ENCODE measurements at places on chromosomes 2 and 18. TPM values are rescaled to one million over a fixed set of nuclear protein-coding genes. Genes with fewer than 3 reads are reported as not detected.

DNA sequence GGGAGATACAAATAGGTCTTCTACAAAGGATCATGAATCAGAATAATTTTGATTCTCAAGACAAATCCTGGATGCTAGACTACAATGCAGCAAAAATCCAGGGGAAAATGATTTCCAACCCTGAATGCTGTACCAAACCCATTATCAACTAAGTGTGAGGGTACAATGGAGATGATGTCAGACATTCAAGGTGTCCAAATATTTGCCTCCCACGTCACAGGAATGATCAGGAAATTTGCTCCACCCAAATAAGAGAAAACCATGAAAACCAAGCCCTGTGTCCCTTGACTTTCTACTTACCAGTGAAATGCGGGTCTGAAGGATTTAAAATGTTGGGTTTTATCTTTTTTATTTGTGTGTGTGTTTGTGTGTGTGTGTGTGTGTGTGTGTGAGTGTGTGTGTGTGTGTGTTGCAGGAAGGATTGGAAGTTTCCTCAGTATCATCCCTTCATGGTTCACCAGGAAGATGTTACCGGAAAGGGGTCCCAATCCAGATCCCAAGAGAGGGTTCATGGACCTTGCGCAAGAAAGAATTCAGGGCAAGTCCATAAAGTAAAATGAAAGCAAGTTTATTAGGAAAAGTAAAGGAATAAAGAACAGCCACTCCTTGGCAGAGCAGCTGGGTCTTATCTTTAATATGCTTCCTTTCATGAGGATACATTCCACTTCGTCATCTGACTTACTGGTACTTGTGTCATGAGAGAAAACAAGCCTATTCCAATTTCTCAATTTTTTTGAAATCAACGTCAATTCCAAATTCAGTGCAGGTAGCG is 61.1 kb upstream of the ID2 start:
- no peak overlapping the region for H3K4me3 ChIP-seq
- no peak overlapping the region for H3K27ac ChIP-seq
- no peaks in the 10 kb centered on the region for H3K27me3 ChIP-seq
- DNase-seq = no peak
- peaks cover 11% of the 10 kb centered on the region for H3K4me1 ChIP-seq

GRCh38 chr2:152961351-152961750 is 242.9 kb downstream of the ARL6IP6 start:
- no peaks in the 10 kb centered on the region for H3K4me1 ChIP-seq
- no peak for DNase-seq
- no peak overlapping the region for H3K4me3 ChIP-seq
- H3K27me3 ChIP-seq = no peaks in the 10 kb centered on the region

- H3K4me3 ChIP-seq = no peak overlapping the region
- H3K36me3 ChIP-seq = no peaks in the 10 kb centered on the region
- no peaks in the 10 kb centered on the region for H3K27me3 ChIP-seq
- H3K4me1 ChIP-seq = no peaks in the 10 kb centered on the region
- DNase-seq = peak; percentile 31
- H3K27ac ChIP-seq = no peak overlapping the region
Measured at GRCh38 chr2:75287624-75288316, 88.5 kb upstream of the TACR1 start.

DNA sequence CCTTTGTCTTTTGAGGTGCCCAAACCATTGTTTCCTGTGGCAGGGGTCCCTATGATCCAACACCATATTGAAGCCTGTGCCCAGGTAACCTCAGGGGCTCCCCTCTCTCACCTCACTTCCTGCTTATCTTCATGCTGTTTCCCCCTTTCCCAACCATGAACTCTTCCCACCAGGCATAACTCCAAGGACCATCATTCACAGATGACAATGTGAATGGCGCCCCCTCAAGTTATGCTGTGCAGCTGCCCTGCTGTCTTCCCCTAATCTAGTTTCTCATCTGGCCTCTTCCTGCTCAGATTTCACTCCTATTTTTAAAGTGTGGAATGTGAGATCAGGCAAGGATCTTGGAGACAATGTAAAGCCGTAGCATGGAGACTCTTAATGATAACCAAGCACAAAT is 1.4 kb downstream of the GMPPA start:
- no peak overlapping the region for H3K27ac ChIP-seq
- peaks cover 27% of the 10 kb centered on the region for H3K36me3 ChIP-seq
- no peak for DNase-seq
- H3K4me1 ChIP-seq = peaks cover 35% of the 10 kb centered on the region
- H3K4me3 ChIP-seq = no peak overlapping the region

- no peak overlapping the region for H3K4me3 ChIP-seq
- no peaks in the 10 kb centered on the region for H3K4me1 ChIP-seq
- no peaks in the 10 kb centered on the region for H3K36me3 ChIP-seq
- H3K27me3 ChIP-seq = no peaks in the 10 kb centered on the region
Measured at GRCh38 chr2:207881902-207882301, 112.2 kb upstream of the FZD5 start.

DNA sequence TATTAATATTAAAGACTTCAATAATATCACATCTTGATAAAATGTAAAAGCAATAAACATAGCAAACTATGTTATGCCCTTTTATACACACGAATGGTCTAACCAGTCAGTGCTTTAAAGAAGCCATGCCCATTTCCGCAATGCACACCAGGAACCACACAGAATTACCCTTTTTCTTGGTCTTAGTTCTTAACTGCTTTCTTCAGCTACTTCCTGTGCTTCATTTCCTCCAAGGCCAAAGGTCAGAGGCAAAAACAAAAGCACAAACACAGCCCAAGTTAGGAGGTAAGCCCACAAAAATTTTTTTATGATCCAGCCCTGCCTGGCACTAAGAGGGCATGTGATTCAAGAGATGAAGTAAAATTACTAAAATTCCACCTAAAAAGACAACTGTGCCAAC is 267.2 kb downstream of the FBXO15 start:
- H3K27me3 ChIP-seq = no peaks in the 10 kb centered on the region
- no peak overlapping the region for H3K27ac ChIP-seq
- H3K4me1 ChIP-seq = no peaks in the 10 kb centered on the region
- DNase-seq = no peak
- H3K36me3 ChIP-seq = no peaks in the 10 kb centered on the region

DNA sequence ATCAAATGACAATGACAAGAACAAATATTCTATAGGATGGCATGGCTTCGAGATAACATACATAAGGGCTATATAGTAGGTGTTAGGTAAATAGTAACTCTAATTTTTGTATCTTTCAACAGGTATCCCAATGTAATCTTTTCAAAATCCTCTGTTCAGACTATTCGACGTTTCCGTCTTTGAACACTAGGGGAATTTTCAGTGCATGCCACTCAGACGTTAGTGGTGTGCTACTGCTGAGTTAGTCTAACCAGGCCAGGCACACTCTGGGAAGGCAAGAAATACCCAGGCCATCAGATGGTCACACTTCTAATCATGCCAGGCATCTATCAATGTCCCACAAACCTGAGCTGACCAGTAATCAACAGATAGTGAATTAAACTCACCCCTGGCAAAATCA is 14.6 kb upstream of the CREG2 start:
- H3K4me1 ChIP-seq = peaks cover 5% of the 10 kb centered on the region
- no peaks in the 10 kb centered on the region for H3K36me3 ChIP-seq
- DNase-seq = no peak

- H3K27me3 ChIP-seq = no peaks in the 10 kb centered on the region
- DNase-seq = no peak
- H3K36me3 ChIP-seq = no peaks in the 10 kb centered on the region
- no peak overlapping the region for H3K4me3 ChIP-seq
- H3K4me1 ChIP-seq = no peaks in the 10 kb centered on the region
Measured at GRCh38 chr2:25541378-25541777, 132.0 kb downstream of the DTNB start.

DNA sequence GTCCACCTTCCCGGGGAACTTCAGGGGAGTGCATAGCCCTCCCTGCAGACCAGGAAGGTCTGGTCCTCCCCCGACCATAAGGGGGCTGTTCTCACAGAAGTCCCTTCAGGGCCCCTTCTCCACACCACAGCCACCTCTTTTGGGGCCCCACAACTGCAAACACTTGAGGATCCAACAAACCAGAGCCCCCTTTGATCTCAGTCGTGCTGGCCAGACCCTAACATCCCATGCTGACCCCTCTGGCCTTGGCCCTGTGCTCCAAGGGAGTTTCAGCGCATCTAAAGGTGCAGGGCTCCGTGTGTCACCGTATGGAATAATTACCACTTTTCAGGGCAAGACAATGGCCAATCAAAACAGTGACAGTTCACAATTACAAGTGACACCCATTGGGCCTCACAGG is 57.7 kb downstream of the ADNP2 start:
- no peak for DNase-seq
- peaks cover 25% of the 10 kb centered on the region for H3K4me1 ChIP-seq
- H3K27ac ChIP-seq = no peak overlapping the region

GRCh38 chr2:226767056-226767813 is 32.4 kb downstream of the IRS1 start:
- H3K4me3 ChIP-seq = no peak overlapping the region
- no peaks in the 10 kb centered on the region for H3K4me1 ChIP-seq
- H3K27me3 ChIP-seq = no peaks in the 10 kb centered on the region

GRCh38 chr2:156110890-156111289 is 221.6 kb downstream of the NR4A2 start:
- no peak overlapping the region for H3K27ac ChIP-seq
- no peaks in the 10 kb centered on the region for H3K27me3 ChIP-seq
- H3K4me3 ChIP-seq = no peak overlapping the region
- no peaks in the 10 kb centered on the region for H3K4me1 ChIP-seq

DNA sequence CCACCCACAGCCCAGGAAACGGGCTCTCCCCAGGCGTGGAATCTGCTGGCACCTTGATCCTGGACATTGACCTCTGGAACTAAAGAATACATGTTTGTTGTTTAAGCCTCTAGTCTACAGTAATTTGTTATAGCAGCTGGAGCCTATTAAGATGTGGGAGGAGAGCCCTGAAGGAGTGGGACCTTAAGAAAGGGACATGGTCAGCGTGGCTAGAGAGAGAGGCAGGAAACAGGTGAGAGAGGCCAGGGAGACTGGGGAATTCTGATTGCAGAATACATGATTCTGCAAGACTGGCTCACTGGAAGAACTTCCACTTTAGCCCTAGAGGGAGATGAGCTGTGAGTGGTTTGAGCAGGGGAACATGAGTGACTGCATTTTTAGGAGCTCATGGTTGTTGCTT is 83.2 kb downstream of the CD8B2 start:
- H3K4me3 ChIP-seq = no peak overlapping the region
- no peaks in the 10 kb centered on the region for H3K36me3 ChIP-seq
- H3K27ac ChIP-seq = no peak overlapping the region
- no peaks in the 10 kb centered on the region for H3K4me1 ChIP-seq
- no peaks in the 10 kb centered on the region for H3K27me3 ChIP-seq
- DNase-seq = no peak

DNA sequence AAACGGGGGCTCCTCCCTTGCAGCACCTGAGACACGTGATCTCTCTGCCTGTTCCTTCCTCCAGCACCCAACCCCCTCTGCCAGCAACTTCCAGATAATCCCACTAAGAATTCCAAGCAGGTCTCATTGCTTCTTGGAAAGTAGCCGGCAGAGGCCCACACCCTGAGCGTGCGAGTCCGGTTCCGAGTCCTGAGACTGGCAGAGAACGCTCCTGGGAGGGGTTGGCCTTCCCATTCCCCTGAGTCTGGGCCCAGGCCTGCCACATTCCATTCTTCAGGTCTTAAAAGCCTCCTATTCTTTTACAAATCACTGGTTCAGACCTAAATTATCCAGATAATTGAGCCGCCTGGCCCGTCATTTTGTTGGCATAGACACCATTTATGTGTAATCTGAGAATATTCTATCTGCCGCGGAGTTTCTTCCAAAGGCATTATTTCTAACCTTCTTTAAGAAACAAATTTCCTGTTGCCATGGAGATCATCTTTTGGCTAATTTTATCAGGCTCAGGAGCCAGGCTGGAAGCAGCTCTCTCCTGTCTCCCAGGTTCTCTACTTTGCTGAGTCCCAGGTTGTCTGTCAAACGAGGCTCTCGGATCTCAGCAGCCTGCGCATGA is 165.4 kb downstream of the MYCN start:
- peaks cover 25% of the 10 kb centered on the region for H3K4me1 ChIP-seq
- H3K27me3 ChIP-seq = peaks cover 2% of the 10 kb centered on the region
- H3K36me3 ChIP-seq = no peaks in the 10 kb centered on the region
- H3K4me3 ChIP-seq = no peak overlapping the region

DNA sequence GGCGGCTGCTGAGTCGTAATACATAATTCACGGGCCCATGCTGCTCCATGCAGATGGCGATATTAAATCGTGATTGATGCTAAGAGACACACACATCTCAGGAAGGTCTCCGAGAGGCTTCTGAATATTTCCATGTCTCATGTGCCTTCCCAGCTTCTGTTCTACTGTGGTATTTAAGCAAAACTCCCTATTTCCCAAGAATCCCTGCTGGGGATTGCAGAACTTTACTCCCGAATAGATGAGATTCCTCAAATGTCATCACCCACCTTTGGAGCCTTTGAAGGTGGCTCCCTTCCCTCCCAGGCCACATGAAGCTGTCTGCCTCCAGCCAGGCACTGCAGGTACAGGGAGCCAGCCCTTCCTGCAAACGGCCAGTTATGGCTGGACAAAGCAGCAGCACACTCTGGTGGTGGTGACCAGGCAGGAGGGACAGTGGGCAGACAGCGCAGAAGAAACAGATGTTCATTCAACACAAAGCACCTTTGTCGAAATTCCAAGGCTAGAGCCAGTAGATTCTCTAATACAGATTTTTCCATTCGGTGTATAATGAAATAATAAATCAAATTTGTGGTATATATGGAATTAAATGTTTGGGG is 14.1 kb downstream of the NRP2 start:
- no peak overlapping the region for H3K27ac ChIP-seq
- no peak overlapping the region for H3K4me3 ChIP-seq
- no peak for DNase-seq
- H3K36me3 ChIP-seq = no peaks in the 10 kb centered on the region
- H3K4me1 ChIP-seq = peaks cover 29% of the 10 kb centered on the region
- peaks cover 6% of the 10 kb centered on the region for H3K27me3 ChIP-seq

- H3K4me3 ChIP-seq = no peak overlapping the region
- no peaks in the 10 kb centered on the region for H3K27me3 ChIP-seq
- H3K27ac ChIP-seq = no peak overlapping the region
- no peaks in the 10 kb centered on the region for H3K4me1 ChIP-seq
- no peaks in the 10 kb centered on the region for H3K36me3 ChIP-seq
Measured at GRCh38 chr18:11425211-11425610, 184.2 kb upstream of the SLC35G4 start.

GRCh38 chr2:3466482-3466863 is 52.9 kb downstream of the ADI1 start:
- no peak for DNase-seq
- H3K27ac ChIP-seq = no peak overlapping the region
- no peak overlapping the region for H3K4me3 ChIP-seq
- H3K4me1 ChIP-seq = peaks cover 32% of the 10 kb centered on the region
- no peaks in the 10 kb centered on the region for H3K27me3 ChIP-seq
- H3K36me3 ChIP-seq = peaks cover 80% of the 10 kb centered on the region

- no peaks in the 10 kb centered on the region for H3K4me1 ChIP-seq
- no peaks in the 10 kb centered on the region for H3K27me3 ChIP-seq
- H3K4me3 ChIP-seq = no peak overlapping the region
- no peak for DNase-seq
- no peaks in the 10 kb centered on the region for H3K36me3 ChIP-seq
Measured at GRCh38 chr18:34085140-34085739, 139.5 kb downstream of the NOL4 start.

GLI2 gene
- total RNA-seq = 9.9 TPM

EML6 gene
- total RNA-seq = 20.0 TPM

CIB4 gene
- total RNA-seq = 0.50 TPM

PROKR1 gene
- total RNA-seq = 2.2 TPM

FOXI3 gene
- 0.10 TPM for total RNA-seq

TCF7L1 gene
- 3.4 TPM for total RNA-seq

Measured in spinal cord (tissue), 10 donors.